Right forelimb (tissue), 1 donor: ENCODE measurements at places on chromosomes 7 and 10.

DNA sequence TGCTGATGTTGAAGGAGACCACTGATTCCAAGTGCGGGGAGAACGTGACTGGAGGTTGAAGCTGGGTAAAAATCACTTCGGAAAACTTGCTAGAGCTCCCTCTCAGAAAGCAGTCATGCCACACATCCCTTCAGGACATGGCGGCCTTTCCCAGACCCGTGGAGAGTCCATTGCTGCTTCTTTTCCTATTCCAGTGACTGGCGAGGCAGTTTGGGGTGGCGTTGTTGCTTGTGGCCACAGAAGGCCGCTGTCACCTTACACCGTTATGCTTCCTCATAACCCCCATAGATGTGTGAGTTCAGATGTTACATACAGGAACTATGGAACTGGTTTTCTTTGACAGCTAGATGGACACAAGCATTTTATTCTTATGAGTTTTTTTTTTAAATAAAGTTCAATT lies 235.6 kb upstream of the POM121L12 start:
- DNase-seq, result no peak

DNA sequence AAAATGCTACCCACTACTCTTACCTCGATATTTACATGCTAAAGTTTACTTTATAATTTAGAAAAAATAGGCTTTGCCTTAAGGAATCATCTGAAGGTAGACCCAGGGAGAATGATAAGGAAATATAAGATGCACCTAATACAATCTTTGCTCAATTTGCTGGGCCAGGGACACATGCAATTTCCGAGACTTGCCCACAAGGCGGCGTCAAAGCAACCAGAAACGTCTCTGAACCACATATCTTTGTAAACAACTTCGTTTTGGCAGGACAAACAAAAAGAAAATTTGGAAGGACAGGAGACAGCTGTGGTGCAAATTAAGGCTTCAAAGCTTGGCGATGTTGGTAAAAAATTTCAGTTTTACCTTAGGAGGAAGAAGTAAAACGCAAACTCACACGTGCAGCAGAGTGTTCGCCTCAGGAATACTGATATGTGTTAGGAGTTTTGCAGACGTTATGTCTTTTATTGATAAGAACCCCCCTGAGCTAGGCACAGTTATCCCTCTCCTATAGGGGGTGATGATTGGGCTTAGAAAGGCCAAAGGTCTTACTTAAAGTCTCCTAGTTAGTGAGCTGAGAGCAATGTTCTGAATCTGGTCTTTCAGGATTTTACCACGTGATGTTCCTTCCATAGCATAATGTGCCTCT lies 134.3 kb downstream of the PRKCQ start:
- peak; percentile 53 for DNase-seq

GRCh38 chr10:74025380-74025978 lies 27.6 kb downstream of the VCL start:
- DNase-seq, result no peak

- DNase-seq, result no peak
Measured at GRCh38 chr10:71028066-71028465, 139.7 kb upstream of the PCBD1 start.

DNA sequence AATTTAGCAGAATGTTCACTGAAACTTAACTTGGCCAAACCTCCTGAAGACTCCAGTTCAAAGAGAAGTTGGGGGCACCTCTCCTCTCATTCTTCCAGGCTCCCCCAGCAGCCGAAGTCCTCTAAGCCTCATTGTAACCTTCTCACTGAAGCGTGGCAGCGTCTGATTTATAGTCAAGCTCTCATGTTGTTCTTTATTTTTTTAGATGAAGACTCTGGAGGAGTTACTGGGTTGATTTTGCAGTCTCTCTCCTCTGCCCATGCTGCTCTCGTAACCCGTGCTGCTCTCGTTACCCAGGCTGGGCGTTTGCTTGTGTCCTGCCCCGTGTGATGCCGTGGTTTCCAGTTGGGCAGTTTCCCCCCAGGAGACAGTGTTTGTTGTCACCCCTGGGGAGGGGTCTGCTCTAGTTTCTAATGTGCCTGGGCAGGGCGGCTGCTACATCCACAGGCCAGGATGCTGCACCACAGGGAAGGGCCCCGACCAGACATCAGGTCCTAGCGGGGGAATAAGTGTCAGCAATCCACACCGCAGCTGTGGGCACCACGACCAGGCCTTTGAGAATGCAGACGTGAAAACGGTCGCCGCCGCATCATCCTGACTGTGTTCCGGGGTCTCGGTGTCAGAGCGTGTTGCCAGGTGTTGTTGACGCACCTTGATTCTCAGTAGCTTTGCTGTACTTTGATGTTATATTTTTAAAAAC lies 65.2 kb downstream of the WDR37 start:
- no peak for DNase-seq

GRCh38 chr10:121926671-121927317 lies 1.0 kb downstream of the ATE1 start:
- no peak for DNase-seq

DNA sequence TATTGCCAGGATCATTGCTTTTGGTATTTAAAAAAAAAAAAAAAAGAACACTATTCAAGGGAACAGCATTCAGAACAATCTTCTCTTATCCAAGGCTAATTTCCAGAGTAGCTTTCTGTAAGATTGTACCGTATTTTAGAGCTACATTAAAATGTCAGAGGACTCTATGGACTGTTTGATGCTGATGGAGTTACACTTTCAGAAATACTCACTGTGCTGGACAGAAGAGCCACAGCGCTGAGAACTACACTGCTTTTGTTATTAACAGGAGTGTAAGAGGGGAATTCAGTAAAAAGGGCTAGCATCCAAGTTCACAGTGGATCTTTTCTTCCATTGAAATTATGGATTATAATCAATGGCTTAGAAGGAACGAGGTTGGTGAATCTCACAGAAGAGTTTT lies 247.7 kb downstream of the AHR start:
- no peak for DNase-seq

- DNase-seq, result no peak
Measured at GRCh38 chr10:133113146-133113830, 25.6 kb downstream of the ADGRA1 start.

DNA sequence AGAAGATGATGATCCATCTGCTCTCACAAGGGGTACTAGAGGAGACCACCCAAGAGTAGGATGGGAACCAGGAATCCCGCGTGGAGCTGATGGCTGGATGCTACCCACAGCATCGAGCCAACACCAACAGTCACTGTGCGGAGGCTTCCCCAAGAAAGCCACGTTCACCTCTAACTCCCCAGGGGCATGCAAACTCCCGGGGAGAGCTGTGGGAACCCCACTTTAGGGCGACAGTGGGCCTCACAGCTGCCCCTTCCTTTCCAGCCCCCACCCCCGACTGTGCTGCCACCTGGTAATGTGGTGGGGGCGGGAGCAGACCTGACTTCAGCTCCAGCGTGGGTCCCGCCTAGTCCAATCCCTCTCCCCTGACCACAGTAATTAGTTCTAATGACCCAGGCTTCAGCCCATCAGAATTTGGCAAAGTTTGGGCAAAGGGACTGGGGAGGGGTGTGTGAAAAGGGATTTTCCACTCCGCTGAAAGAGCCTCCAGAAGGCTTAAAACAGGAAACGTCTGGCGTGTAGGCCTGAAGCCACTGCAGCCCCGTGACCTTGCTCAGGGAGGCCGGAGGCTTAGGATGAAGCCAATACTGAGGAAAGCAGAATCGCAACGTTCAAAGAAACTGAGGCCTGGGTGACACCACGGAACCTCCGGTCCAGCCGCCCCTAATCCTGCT lies 20.3 kb downstream of the ASB13 start:
- DNase-seq, result no peak

GRCh38 chr7:78073609-78074382 lies 275.2 kb downstream of the PHTF2 start:
- no peak for DNase-seq

GRCh38 chr10:71075759-71076472 lies 136.5 kb upstream of the UNC5B start:
- DNase-seq, result peak; percentile 16

DNA sequence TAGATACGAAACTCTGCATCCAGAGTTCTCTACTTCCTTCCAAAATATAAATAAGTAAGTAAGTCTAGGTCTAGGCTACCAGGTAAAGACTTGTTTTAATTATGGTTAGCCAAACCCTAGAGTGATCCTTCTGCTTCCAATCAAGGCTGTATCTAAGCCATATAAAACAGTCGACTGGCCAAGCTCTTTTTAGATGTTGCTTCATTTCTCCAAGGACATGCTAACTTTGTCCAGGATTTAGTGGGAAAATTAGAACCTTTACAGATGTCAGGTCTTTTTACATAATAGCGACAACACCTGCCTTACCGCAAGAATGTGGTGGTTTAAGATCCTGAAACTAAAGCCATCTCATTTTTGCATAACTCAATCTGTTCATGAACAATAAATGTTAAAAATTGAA lies 156.8 kb downstream of the NXPH1 start:
- no peak for DNase-seq

DNA sequence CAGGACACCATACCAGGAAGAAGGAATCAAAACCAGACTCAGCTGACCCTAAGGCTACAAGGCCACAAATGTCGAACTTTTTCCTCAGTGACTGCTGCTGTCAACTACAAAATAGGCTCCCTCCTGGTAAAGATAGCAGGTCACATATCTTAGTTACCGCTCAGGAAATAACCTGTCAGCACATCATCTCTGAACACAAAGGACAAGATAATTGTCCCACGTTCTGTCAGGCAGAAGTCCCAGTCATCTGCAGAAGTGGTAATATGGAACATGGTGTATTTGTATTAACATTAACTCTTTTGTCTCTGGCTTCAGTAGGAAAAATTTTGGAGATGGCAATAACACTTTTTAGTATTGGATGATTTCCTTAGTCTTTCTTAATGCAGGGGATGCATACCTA lies 630.2 kb upstream of the LRRTM3 start:
- no peak for DNase-seq

GRCh38 chr10:45593938-45594275 lies 78.7 kb downstream of the ZFAND4 start:
- DNase-seq, result no peak

DNA sequence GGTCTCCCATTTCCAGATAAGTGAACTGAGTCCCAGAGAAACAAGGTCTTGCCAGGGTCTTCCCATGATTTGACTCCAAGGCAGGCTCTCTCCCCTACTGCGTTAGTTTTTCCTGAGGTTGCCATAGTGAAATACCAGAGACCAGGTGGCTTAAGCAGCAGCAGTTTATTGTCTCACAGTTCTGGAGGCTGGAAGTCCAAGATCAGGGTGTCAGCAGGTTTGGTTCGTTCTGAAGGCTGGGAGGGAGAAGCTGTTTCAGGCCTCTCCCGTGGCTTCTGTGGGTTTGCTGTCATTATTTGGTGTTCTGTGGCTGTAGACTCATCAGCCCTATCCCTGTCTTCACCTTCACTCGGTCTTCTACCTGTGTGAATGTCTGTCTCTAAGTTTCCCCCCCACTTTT lies 129.9 kb downstream of the GRK5 start:
- no peak for DNase-seq

DNA sequence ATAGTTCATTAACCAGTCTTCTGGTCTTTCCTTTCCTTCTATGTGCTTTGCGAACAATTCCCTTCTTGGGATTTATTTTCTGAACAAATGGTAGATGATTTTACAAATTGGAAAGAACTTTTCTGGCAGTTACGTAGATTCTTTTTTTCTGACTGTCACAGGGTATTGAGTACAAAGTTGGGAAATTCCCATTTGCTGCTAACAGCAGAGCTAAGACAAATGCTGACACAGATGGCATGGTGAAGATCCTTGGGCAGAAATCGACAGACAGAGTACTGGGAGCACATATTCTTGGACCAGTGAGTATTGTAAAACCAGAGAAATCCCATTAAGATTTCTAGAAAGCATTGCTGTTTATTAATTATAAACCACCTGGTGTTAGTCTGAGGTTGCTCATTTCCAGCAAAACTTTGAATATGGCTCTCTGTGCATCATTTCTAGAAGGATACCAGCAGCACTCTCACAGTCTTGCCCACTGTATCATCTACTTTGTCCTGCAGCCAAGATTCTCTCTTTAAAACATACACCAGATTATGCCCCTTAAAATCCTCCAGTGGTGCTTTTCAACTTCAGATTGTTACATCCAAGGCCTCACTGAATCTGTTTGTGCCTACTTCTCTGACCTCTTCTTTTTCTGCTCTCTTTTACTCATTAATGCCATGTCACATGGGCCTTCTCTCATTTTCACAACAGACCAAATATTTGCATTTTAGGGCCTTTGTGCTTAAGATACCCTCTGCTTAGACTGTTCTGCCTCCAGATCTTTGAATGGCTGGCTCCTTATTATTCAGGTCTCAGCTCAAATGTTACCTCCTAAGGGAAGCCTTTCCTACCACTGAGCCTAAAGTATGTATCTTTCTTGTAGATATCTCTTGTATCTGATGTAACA lies 27.0 kb downstream of the DLD start:
- DNase-seq, result no peak

GRCh38 chr7:103912891-103913605 lies 76.4 kb downstream of the RELN start:
- no peak for DNase-seq

DNA sequence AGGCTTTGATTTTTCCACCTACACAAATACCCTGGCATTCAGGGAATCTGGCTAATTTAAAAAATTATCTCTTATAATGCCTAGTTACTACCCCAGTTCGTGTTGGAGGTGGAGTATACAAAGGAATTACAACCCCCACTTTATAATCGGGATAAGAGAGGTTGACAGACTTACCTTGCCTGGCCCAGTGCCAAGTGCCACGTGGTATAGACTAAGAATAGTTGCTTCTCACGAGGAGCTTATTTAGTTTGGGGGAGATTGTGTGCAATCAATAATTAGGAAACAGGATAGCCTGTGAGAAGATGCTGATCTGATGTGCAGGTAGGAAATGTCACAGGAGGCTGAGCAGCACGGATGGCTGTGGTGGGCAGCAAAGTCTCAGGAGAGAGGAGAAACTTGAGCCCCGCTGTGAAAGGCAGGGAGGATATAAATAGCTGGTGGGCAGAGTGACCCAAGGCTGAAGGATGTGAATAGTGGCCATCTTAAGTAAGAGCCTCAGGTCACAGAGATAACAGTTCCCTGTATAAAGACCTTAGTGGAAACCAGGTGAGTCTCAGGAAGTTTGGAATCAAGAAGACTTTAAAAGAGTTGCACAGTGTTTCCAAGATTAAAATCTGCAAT lies 11.3 kb upstream of the ATXN7L1 start:
- no peak for DNase-seq

DNA sequence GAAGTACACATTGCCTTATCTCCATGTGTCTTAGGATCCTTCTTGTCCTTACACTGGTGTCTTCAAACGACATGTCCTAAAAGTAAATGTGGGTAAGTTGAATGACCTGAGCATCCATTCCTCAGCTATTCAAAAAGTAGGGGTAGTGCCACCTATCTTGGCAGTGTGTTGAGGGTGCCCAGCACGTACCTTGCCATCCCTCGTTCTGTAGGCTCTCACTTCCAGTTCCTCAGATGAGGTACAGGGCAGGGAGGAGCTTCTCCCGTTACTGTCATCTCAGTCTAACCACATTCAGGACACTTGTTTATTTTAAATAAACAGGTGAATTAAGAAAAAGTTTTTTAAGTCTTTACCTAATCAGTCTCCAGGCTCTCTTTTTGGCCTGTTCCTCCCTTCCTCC lies 13.0 kb downstream of the BUD23 start:
- DNase-seq, result no peak

- DNase-seq, result peak; percentile 34
Measured at GRCh38 chr7:2564970-2565540, 6.3 kb downstream of the IQCE start.
